Mucosa of descending colon (tissue), 3 donors: ENCODE measurements at places on chromosomes 11 and 22. TPM values are rescaled to one million over a fixed set of nuclear protein-coding genes. Genes with fewer than 3 reads are reported as not detected.

Gene C11orf97
- not detected for total RNA-seq

Gene P2RX6
- total RNA-seq = 1.4 TPM

Gene XKR3
- not detected for total RNA-seq

Gene DEFB131B
- not detected for total RNA-seq

Gene MAPK8IP2
- total RNA-seq = 4.2 TPM

Gene MMP27
- total RNA-seq = 0.16 TPM

Gene ELMOD1
- total RNA-seq = 0.57 TPM

Gene OR4D6
- total RNA-seq = not detected

Gene CDCA5
- 4.8 TPM for total RNA-seq

Gene MEI1
- 1.8 TPM for total RNA-seq
